ENCODE measurements at places on chromosomes 6 and 20. TPM values are rescaled to one million over a fixed set of nuclear protein-coding genes. Genes with fewer than 3 reads are reported as not detected.

DNA sequence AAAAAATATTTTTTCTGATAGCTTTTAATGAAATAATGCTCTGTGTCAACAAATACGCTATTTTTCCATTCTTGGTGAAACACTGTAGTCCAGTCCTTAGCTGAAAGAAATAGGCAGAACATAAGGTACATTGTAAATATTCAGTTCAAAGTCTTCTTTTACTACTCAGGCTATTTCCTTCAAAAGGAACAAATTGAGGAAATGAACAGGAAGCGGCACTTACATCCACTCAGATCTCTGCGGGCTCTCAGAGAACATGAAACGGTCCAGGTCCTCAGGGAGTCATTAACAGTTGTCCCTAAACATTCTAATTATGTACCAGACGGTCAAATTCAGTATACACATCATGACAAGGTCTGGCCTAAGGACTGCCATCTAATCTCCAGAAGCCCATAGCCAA, 212.6 kb downstream of the KIF16B start:
- H3K4me1 ChIP-seq, result no peaks in the 10 kb centered on the region
- H3K36me3 ChIP-seq, result no peaks in the 10 kb centered on the region
- no peaks in the 10 kb centered on the region for H3K27me3 ChIP-seq
- no peak overlapping the region for H3K27ac ChIP-seq

GRCh38 chr6:117227245-117227962, 38.0 kb upstream of the VGLL2 start:
- H3K27ac ChIP-seq, result no peak overlapping the region
- H3K4me3 ChIP-seq, result no peak overlapping the region
- no peaks in the 10 kb centered on the region for H3K4me1 ChIP-seq

DNA sequence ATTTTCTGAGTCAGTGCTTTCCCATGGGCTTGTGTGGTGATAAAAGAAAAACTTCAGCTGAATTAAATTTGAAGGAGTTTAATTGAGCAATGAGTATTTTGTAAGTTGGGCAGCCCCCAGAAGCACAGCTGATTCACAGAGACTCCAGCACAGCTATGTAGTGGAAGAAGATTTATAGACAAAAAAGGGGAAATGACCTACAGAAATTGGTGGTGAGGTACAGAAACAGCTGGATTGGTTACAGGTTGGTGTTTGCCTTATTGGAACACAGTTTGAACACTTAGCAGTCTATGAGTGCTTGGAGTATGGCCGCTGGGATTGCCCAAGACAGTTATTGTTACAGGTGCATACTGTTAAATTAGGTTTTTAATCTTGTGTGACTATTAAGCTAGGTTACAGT, 96.9 kb upstream of the PTPRK start:
- peaks cover 2% of the 10 kb centered on the region for H3K4me1 ChIP-seq
- no peak overlapping the region for H3K27ac ChIP-seq
- H3K27me3 ChIP-seq, result peaks cover 5% of the 10 kb centered on the region
- H3K4me3 ChIP-seq, result no peak overlapping the region
- H3K36me3 ChIP-seq, result no peaks in the 10 kb centered on the region

DNA sequence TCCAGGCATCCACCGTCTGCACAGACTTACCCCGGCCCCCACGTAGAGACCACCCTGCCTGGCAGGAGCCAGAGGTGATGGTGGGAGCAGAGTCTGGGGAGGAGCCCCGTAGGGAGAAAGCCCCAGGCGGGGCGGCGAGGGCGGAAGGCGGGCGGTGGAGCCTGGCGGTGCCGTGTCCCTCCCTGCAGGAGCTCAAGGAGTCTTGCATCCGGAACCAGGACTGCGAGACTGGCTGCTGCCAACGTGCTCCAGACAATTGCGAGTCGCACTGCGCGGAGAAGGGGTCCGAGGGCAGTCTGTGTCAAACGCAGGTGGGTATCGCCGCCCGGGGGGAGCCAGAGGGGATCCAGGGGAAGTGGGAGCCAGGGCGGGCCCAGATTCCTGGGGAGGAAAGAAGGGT, 6.0 kb downstream of the CLPSL1 start:
- H3K4me3 ChIP-seq, result no peak overlapping the region
- no peaks in the 10 kb centered on the region for H3K36me3 ChIP-seq
- H3K4me1 ChIP-seq, result no peaks in the 10 kb centered on the region
- no peak overlapping the region for H3K27ac ChIP-seq
- peaks cover 28% of the 10 kb centered on the region for H3K27me3 ChIP-seq
- DNase-seq, result no peak

DNA sequence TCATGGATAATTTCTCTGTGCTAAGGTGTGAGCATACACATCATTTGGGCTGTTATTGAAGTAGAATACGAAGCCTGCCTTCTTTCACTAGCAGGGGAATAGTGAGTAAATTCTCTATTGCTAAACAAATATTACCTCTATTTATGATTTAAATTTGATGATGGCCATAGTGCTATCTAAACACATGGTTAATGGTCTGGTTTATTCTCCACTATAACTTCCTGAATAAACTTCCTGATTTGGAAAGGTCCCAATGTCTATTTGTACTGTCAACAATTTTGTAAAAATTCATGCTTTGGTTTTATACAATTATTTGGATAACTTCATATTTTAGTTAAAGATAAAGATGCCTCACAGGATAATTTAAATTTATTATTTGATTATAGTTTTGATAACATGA, 400.8 kb downstream of the ARHGAP18 start:
- no peaks in the 10 kb centered on the region for H3K36me3 ChIP-seq
- no peak overlapping the region for H3K27ac ChIP-seq
- H3K27me3 ChIP-seq, result no peaks in the 10 kb centered on the region
- no peak overlapping the region for H3K4me3 ChIP-seq

- H3K27me3 ChIP-seq, result no peaks in the 10 kb centered on the region
- peak overlapping the region; percentile 47 for H3K4me3 ChIP-seq
- H3K4me1 ChIP-seq, result peaks cover 45% of the 10 kb centered on the region
- H3K36me3 ChIP-seq, result peaks cover 65% of the 10 kb centered on the region
- DNase-seq, result no peak
These were observed 133.5 kb upstream of the CLDN20 start for GRCh38 chr6:155130161-155130853.

DNA sequence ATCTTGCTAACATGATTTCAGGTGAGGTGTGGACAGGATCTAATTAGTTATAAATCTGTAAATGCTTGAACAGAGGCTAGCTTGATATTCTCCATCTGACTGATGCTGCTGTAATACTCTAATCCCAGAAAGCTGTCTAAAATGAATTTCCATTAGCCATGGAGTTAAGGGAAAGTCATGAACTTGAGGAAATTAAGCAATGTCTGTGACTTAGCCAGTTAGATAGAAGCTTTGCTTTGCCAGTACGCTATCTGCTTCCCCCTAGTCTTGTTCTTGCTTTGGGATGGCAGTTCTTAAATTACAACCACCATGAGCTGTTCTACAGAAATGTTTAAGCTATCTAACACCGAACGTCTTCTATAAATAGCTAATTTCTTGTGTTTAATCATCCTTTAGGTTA, 195.7 kb downstream of the PRL start:
- H3K4me3 ChIP-seq, result no peak overlapping the region
- no peak overlapping the region for H3K27ac ChIP-seq
- peaks cover 19% of the 10 kb centered on the region for H3K4me1 ChIP-seq

DNA sequence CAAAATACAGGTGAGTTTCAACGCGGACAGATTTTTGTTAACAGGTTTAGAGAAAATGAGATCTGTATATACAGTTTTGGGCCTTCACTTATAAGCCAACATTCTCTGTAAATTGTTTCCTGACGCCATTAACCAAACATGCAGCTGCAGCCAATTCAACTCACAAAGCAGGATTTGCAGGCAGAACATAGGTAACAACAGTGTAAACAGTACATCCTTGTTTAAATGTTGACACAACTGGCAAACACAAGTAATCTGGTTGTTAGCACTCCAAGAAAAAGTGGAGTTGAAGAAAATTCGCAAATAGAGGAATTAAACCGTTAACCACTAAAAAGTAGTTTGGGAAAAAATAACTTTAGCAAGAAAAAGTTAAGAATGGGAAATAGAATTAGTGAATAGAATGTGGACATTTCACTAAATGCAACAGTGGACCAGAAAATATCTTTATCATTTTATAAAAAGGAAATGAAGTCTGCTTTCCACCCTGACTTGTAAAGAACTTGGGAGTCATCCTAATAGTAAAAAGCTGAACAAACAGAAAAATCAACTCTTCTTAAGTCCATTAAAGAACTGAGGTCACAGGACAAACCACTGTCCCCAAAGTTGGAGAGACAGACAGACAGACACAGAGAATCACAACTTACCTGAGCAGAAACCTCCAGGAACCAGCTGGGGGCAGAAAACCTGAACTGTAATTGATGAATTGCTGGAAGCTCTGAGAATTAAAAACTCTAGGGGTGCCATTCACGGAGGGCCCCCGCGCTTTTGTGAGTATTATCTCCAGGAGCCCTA, 10.1 kb downstream of the SMIM28 start:
- no peaks in the 10 kb centered on the region for H3K4me1 ChIP-seq
- H3K4me3 ChIP-seq, result no peak overlapping the region
- no peak overlapping the region for H3K27ac ChIP-seq
- no peaks in the 10 kb centered on the region for H3K36me3 ChIP-seq
- DNase-seq, result no peak
- peaks cover 18% of the 10 kb centered on the region for H3K27me3 ChIP-seq

GRCh38 chr20:24461848-24462247, 7.6 kb upstream of the SYNDIG1 start:
- H3K27me3 ChIP-seq, result peaks cover 17% of the 10 kb centered on the region
- no peaks in the 10 kb centered on the region for H3K4me1 ChIP-seq
- no peaks in the 10 kb centered on the region for H3K36me3 ChIP-seq
- no peak overlapping the region for H3K27ac ChIP-seq
- H3K4me3 ChIP-seq, result no peak overlapping the region

Gene BMP2
- total RNA-seq, result 0.25 TPM

Gene DPPA5
- total RNA-seq, result not detected

Gene BPIFB4
- total RNA-seq, result not detected

Gene DDX27
- total RNA-seq, result 51.4 TPM

Gene MEI4
- total RNA-seq, result not detected

Gene GSTA2
- not detected for total RNA-seq

All from activated T-helper 2 cell treated with anti-CD3 and anti-CD28 coated beads, Interferon-gamma antibody, Interleukin-2, Interleukin-4, amounts not matched to agents 10 μg/mL and 5 μg/mL and 100 μg/mL, durations not matched to agents 14 hours and 24 hours and 36 hours (primary cell).